ENCODE measurements at places on chromosomes 7 and 10. TPM values are rescaled to one million over a fixed set of nuclear protein-coding genes. Genes with fewer than 3 reads are reported as not detected.

DNA sequence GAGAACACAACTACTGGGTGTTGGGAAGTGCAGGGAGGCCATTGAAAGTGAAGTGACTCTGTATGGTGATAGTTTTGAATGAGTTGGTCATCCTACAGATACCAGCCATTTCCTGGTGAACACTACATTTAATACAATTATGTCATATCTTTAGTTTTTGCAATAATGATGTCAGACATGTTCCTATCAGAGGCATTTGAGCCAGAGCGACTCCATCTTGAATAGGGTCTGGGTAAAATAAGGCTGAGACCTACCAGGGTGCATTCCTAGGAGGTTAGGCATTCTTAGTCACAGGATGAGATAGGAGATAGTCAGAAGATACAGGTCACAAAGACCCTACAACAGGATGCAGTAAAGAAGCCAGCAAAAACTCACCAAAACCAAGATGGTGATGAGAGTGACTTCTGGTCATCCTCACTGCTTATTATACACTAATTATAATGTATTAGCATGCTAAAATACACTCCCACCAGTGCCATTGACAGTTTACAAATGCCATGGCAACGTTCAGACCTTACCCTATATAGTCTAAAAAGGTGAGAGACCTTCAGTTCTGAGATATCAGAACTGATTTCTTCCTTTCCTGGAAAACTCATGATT, 28.2 kb downstream of the ADK start:
- peak overlapping the region; percentile 55 for H3K4me3 ChIP-seq
- H3K4me1 ChIP-seq = peaks cover 38% of the 10 kb centered on the region
- H3K36me3 ChIP-seq = peaks cover 9% of the 10 kb centered on the region

DNA sequence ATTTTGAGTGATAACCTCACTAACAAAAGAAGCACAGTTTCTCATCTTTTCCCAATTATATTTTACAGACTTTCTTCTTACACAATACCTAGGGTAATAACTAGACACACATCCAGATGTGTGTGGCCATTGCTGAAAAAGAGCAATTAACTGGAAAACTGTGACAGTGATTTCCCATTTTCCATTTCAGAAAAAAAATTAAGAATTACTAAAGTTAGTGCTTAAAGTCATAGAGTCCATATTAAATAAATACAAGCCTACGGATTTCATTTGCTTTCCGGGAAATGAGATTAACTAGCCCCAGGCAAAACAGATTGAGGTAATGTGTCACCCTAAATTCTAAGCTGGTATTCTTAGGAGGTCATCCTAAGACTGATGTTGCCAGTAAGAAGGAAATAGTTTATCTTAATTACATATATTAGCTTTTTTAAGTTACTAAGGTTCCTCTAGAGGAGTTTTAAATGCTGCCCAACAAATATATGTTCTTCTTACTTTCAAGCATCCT, 10.2 kb upstream of the MACC1 start:
- no peak overlapping the region for H3K4me3 ChIP-seq
- no peaks in the 10 kb centered on the region for H3K4me1 ChIP-seq
- no peak overlapping the region for H3K27ac ChIP-seq
- DNase-seq = no peak

- no peak for DNase-seq
- no peak overlapping the region for H3K27ac ChIP-seq
- H3K4me1 ChIP-seq = peaks cover 12% of the 10 kb centered on the region
- no peak overlapping the region for H3K4me3 ChIP-seq
- peaks cover 7% of the 10 kb centered on the region for H3K36me3 ChIP-seq
These were observed 17.0 kb downstream of the KLHDC10 start for GRCh38 chr7:130087364-130087763.

GRCh38 chr10:42690449-42691360, 52.3 kb upstream of the ZNF33B start:
- no peaks in the 10 kb centered on the region for H3K36me3 ChIP-seq
- no peak overlapping the region for H3K27ac ChIP-seq
- H3K4me1 ChIP-seq = no peaks in the 10 kb centered on the region

- H3K4me1 ChIP-seq = peaks cover 45% of the 10 kb centered on the region
- peak; percentile 82 for DNase-seq
- peaks cover 3% of the 10 kb centered on the region for H3K36me3 ChIP-seq
- no peaks in the 10 kb centered on the region for H3K27me3 ChIP-seq
These were observed 39.0 kb downstream of the ADK start for GRCh38 chr10:74189999-74190421.

- DNase-seq = peak; percentile 99
- H3K4me1 ChIP-seq = peaks cover 27% of the 10 kb centered on the region
- no peak within 1 kb of the TSS for H3K4me3 ChIP-seq
- H3K27me3 ChIP-seq = no peaks in the 10 kb centered on the region
These were observed at the start of gene BPGM for GRCh38 chr7:134646425-134647305. TSS of gene BPGM (plus strand) at chr7:134646853. CDS start at chr7:134661508, 14,655 bp downstream.

DNA sequence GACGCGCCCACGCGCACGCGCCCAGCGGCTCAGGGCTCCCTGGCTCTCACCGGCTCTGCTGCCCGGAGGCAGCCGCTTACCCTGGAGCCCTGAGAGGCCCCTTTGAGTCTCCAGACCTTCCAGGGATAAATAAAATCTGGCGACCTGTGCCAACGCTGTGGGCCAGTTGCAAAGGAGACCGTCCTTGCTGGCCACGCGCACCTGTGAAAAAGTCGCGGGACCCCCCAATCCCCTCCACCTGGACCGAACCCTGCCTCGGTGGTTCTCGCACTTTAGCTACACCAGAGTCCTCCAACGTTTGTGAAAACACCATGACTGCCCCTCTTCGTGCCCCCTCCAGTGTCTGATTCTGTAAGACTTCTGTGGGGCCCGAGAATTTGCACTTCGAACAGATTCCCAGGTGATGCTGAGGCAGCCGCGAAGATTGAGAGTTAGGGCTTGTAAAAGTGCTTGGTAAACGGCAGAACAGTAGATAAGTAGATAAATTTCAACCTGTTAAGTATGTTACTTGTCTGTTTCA, 102.4 kb upstream of the SVIL start:
- H3K36me3 ChIP-seq = no peaks in the 10 kb centered on the region
- DNase-seq = no peak
- no peak overlapping the region for H3K27ac ChIP-seq

GRCh38 chr7:14714161-14714728, 188.3 kb downstream of the DGKB start:
- no peaks in the 10 kb centered on the region for H3K4me1 ChIP-seq
- no peak overlapping the region for H3K4me3 ChIP-seq
- H3K27me3 ChIP-seq = no peaks in the 10 kb centered on the region
- no peak for DNase-seq

DNA sequence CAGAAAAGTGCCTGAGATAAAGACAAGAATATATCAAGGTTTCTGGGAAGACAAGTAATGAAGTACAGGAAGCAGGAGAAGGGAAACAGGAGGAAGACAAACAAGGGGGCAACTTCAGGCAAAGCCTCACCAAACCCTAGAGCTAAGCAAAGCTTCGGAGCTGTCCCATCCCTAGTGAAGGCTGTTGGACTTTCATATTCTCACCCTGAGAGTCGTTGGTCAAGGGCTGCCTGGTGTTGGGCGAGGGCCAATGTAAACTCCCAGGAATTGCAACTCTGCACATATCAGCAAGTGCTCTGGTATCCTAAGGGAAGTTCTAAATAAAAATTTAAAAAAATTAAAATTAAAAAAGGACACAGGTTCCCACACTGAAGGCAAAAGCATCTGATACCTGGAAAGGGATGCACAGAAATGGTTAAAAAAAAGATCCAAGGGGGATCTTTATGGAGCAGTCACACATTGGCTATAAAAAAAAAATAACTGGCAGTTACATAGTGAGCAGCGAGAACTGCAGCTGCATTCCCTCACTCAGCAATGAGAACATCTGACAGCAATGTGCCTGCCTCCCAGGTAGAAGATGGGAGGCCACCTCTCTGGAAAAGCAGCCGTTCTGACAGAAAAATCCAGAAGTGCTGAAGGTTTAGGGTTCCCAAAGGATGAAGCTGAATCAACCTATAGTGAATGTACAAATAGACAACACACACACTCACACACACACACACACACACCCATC, 304.7 kb downstream of the WDR11 start:
- H3K4me3 ChIP-seq = no peak overlapping the region
- H3K27ac ChIP-seq = no peak overlapping the region
- no peaks in the 10 kb centered on the region for H3K27me3 ChIP-seq
- H3K4me1 ChIP-seq = no peaks in the 10 kb centered on the region
- DNase-seq = no peak

DNA sequence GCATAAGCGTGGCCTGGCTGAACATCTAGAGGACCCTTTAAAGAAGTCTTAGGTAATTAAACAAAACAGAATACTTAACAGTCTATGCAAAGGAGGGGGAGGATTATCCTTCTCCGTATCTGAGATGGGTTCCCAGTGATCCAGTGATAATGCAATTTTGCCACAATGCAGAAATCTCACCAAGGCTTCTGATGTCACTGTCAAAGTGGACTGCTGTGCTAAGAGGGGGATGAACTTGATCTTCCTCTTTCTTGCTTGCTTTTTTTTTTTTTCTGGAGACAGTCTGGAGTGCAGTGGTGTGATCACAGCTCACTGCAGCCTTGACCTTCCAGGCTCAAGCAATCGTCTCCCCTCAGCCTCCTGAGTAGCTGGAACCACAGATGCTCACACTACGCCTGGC, 30.8 kb downstream of the GATA3 start:
- H3K27ac ChIP-seq = no peak overlapping the region
- no peaks in the 10 kb centered on the region for H3K27me3 ChIP-seq
- peaks cover 23% of the 10 kb centered on the region for H3K4me1 ChIP-seq
- DNase-seq = no peak

- DNase-seq = no peak
- H3K27ac ChIP-seq = no peak overlapping the region
- no peak overlapping the region for H3K4me3 ChIP-seq
- peaks cover 62% of the 10 kb centered on the region for H3K4me1 ChIP-seq
- peaks cover 26% of the 10 kb centered on the region for H3K36me3 ChIP-seq
- no peaks in the 10 kb centered on the region for H3K27me3 ChIP-seq
These were observed 32.5 kb downstream of the CCDC6 start for GRCh38 chr10:59873896-59874295.

DNA sequence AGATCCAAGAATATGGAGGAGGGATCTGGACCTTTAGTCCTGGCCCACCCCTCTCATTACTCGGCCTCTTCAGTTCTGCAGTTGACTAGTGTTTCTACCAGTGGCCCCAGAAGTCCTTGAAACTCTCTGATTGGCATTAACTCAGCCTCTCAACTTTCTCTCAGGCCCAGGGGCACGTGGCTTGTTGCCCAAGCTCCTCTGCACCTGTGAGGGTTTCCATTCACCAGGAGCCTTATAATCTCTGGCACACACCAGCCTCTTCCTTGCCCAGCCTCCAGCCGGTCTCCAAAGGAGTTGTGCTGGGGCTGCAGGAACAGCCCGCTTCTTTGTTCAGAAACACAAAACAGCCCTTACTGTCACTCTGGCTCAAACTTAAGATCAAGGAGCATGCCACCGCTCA, 47.6 kb upstream of the ZPBP start:
- peak; percentile 51 for DNase-seq
- peaks cover 16% of the 10 kb centered on the region for H3K4me1 ChIP-seq
- no peak overlapping the region for H3K4me3 ChIP-seq
- no peak overlapping the region for H3K27ac ChIP-seq
- H3K36me3 ChIP-seq = no peaks in the 10 kb centered on the region
- H3K27me3 ChIP-seq = peaks cover 19% of the 10 kb centered on the region

- no peak for DNase-seq
- H3K4me1 ChIP-seq = no peaks in the 10 kb centered on the region
- no peak overlapping the region for H3K27ac ChIP-seq
- H3K36me3 ChIP-seq = no peaks in the 10 kb centered on the region
- peaks cover 17% of the 10 kb centered on the region for H3K27me3 ChIP-seq
These were observed 919 bp downstream of the SLC29A4 start for GRCh38 chr7:5283421-5284303.

GRCh38 chr7:127959770-127960169, 71.5 kb downstream of the LRRC4 start:
- peaks cover 12% of the 10 kb centered on the region for H3K4me1 ChIP-seq
- H3K27ac ChIP-seq = peak overlapping the region; percentile 68
- peaks cover 29% of the 10 kb centered on the region for H3K36me3 ChIP-seq
- DNase-seq = no peak
- H3K27me3 ChIP-seq = no peaks in the 10 kb centered on the region

GRCh38 chr10:74924251-74924963, 98.0 kb downstream of the KAT6B start:
- H3K27ac ChIP-seq = no peak overlapping the region
- H3K27me3 ChIP-seq = no peaks in the 10 kb centered on the region
- peaks cover 15% of the 10 kb centered on the region for H3K4me1 ChIP-seq
- peaks cover 14% of the 10 kb centered on the region for H3K36me3 ChIP-seq

- H3K4me3 ChIP-seq = no peak overlapping the region
- H3K27ac ChIP-seq = no peak overlapping the region
- H3K36me3 ChIP-seq = no peaks in the 10 kb centered on the region
These were observed 453 bp upstream of the GALNT17 start for GRCh38 chr7:71131256-71132126.

- H3K27ac ChIP-seq = no peak overlapping the region
- no peaks in the 10 kb centered on the region for H3K36me3 ChIP-seq
- no peak overlapping the region for H3K4me3 ChIP-seq
These were observed 8.4 kb downstream of the TCF7L2 start for GRCh38 chr10:112958275-112958995.

DNA sequence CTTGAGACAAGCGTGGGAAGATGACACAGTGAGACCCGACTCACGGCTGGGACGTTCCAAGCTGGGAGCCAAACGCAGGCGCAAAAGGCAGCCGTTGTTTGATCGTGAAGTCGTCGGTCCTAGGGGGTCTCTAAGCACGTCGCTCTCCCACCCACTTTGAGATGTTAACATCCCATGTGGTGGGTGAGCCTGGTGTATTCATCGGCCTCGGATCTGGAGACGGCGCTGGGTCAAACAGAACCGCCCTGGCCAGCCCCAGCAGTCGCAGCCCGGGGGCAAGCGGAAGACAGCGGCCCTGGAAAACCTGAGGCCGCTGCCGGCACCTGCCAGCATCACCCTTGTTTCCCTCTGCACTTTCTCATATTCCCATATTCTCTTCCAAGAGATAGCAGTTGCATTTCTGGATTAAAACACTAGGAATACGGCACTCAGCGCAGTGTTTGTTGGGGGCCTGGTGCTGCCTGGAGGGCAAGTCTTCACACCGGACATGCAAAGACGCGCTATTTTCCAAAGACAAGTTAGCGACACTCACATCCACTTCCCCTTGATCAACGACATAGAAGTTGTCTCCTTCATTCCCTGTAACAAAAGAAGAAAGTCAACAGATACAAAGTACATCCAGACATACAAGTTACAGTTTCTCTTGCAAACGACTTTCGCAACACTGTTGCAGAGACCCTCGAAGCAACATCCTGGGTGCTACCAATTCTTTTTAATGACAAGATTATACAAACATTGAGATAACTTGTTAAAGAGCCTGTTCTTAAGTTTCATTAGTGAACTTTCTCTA, 86.2 kb upstream of the PDGFA start:
- H3K27me3 ChIP-seq = no peaks in the 10 kb centered on the region
- H3K27ac ChIP-seq = peak overlapping the region; percentile 60
- H3K4me1 ChIP-seq = peaks cover 48% of the 10 kb centered on the region
- DNase-seq = no peak

- no peaks in the 10 kb centered on the region for H3K36me3 ChIP-seq
- H3K4me1 ChIP-seq = no peaks in the 10 kb centered on the region
- H3K4me3 ChIP-seq = no peak overlapping the region
- no peak overlapping the region for H3K27ac ChIP-seq
- H3K27me3 ChIP-seq = no peaks in the 10 kb centered on the region
These were observed 131.5 kb upstream of the LYZL1 start for GRCh38 chr10:29157321-29157720.

ARHGEF5 gene
- total RNA-seq = 9.4 TPM

KAZALD1 gene
- 0.79 TPM for total RNA-seq

CALN1 gene
- not detected for total RNA-seq

CCSER2 gene
- 45.6 TPM for total RNA-seq

NPFFR1 gene
- not detected for total RNA-seq

LRRTM3 gene
- total RNA-seq = not detected

IDI2 gene
- not detected for total RNA-seq
